Stimulated activated CD4-positive, alpha-beta T cell treated with anti-CD3 and anti-CD28 coated beads, TNF-alpha, amount 100 ng/mL, for 1 hour (primary cell): ENCODE measurements at places on chromosomes 3 and 15.
A peak's percentile ranks its signal among the peaks of the same experiment; 100 is the strongest.

GRCh38 chr3:183545708-183546107 lies 9.8 kb downstream of the KLHL6 start:
- no peak for DNase-seq

GRCh38 chr15:68227643-68228142 lies 1.8 kb downstream of the CLN6 start:
- DNase-seq, result no peak

- DNase-seq, result no peak
Measured at GRCh38 chr3:100637197-100637631, 27.8 kb downstream of the ADGRG7 start.

DNA sequence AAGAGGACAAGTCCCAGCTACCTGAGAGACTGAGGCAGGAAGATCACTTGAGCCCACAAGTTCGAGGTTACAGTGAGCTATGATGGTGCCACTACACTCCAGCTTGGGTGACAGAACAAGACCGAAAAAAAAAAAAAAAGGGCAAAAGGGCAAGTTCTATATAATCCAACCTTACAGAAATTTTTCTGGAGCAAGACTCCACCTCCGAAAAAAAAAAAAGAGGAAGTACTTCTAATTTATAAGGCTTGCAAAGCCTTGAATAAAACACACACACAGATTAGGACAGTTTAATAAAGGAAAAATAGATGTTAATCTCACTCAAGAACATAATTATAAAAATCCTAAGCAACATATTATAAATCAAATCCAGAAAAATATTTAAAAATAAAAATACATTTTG lies 14.4 kb upstream of the XYLB start:
- no peak for DNase-seq

DNA sequence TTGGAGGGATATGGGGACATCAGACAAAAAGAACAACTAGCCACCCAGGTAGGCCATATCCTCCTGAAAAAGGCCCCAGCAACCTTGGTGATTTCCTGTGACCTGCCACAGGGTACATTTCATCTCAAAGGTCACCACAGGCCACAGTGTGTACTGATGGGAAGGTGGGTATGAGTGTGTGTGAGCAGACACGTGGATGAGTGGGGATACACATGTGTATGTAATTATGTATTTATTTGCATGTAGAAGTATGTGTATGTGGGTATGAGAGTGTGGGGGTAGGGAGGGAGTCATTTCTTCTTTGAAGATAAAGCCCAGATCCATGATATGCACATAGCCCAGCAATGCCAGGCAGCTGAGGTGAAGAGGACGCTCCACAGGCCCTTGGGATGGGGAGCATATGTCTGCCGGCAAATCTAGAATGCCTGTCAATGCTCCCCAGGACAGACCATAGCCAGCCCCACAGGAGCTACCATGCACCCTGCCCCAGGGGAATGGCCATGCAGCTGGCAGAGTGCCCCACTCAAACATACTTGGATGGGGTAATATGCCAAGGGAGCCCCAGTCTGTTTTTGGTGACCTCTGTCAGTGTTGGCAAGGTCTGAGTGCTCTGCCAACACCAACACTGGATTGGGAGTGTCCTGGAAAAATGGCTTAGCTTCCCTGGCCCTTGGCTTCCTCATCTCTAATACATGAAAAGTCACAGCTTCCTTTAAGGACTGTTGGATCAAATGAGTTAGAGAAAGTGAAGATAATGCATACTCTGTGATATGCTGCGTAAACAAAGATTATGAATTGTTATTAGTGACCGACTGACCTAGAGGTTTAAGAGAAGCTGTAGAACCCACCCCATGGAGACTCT lies 42.4 kb downstream of the RAB6B start:
- DNase-seq, result no peak

DNA sequence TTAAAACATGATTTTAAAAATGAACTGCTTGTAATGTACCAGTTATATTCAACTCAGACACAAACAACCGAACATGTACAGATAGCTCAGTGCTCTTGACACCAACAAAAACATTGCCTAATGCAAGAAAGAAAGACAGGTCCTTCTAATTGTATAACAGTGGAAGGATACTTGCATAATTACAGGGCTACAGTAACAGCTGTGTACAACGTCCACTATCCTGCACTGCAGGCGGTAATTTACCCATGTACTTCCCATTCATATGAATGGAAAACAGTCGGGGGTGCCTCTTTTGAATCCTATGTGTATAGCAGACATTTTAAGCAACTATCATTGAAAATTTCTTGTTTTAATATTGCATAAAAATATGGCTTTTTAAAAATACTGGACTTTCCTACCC lies 41.1 kb upstream of the PLSCR5 start:
- DNase-seq, result no peak

DNA sequence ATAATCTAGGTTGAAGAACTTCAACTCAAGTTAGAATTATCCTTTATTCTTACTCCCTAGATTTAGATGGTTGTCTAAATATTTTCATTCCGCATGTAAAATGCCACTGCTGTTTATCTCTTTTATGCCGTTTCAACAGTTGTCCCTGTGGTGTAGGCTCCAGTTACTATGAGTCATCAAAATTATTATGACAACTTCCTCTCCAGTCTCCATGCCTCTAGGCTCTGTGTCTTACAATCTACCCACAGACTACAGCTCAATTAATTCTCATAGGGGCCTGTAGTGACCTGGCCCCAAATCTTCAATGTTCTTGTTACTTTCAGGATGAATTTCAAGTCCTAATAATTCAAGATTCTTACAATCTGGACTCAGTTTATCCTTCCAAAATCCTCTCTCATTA lies 105.8 kb upstream of the UNC13C start:
- no peak for DNase-seq

GRCh38 chr15:77966540-77967234 lies 110.8 kb downstream of the TBC1D2B start:
- DNase-seq, result peak; percentile 19

DNA sequence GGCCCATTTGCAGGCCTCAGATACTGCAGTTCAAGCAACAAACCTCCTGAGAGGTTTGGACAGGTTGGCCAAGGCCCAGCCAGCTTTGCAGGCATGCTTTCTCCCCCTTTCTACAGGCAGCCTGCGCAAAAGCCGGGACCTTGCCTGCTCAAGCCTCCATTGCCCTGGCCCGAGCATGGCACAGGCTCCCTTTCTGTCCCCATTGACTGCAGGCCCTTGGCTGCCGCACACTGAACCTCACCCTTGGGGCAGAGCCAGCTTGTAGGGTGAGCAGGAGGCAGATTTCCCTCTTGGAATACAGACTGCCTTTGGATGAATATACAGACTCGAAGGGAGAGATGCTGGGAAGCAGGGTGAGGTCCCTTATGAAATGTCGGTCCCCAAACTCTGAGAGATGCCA lies 461.7 kb upstream of the PROK2 start:
- no peak for DNase-seq
